HuH-7.5 (cell line): ENCODE measurements at places on chromosomes 11 and 22.

DNA sequence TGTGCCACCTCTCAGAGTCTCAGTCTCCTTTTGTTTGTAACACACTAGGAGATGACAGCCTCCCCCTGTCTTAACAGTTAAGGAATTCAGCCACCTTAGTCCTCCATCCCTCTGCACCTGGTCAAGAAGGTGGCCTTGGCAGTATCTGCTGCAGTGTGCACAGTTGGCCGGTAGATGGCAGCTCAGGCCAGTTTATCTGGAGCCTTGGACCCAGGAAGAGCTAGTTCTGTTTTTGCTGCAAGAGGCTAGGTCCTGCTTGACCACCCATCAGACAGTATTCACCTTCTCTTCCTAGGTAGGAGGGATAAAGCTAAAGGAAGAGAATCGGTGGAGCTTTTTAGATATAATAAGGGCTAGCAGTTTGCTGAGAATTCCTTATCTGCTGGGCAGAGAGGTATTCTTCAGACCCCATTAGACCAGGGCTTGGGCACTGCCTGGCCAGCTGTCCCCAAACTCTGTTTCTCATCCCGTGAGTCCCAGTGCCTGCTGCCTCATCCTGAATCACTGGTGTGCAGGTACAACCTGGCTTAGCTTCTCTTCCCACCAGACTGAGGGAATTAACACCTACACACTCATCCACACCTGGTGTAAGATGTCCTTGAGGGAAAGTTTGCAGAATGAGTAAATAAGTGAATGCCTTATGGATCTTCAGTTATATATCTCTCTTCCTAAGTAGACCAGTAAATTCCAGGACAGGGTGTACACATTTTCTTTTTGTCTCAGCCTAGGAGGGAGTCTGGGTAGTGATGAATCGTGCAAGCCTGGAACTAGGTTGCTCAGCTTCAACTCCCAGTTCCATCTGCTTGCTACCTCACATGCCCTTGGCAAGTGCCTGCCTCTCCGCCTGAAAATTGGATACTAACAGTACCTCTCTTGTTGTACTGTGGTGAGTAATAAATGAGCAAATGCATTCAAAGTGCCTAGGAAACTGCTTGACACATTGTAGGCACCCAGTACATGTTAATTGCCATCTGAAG is 70.8 kb upstream of the NARS2 start:
- DNase-seq: peak; percentile 60

DNA sequence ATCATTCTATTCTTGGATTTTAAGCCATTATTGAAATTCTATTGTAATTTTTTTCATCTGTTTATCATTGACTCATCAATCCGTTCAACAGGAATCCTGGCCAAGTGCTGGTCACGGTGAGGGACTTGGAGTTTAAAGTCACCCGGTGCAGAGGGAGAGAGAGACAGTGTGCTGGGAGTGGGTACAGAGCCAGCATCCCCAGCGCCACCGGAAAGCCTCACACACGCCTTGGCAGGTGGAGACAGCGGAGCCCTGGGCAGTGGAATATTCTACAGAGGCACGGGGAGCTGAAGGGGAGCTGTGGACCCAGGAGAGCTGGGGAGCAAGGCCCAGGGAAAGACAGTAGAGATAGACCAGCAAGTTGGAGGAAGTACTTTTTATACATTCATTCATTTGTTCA is 787.6 kb downstream of the BRD1 start:
- no peak for DNase-seq

DNA sequence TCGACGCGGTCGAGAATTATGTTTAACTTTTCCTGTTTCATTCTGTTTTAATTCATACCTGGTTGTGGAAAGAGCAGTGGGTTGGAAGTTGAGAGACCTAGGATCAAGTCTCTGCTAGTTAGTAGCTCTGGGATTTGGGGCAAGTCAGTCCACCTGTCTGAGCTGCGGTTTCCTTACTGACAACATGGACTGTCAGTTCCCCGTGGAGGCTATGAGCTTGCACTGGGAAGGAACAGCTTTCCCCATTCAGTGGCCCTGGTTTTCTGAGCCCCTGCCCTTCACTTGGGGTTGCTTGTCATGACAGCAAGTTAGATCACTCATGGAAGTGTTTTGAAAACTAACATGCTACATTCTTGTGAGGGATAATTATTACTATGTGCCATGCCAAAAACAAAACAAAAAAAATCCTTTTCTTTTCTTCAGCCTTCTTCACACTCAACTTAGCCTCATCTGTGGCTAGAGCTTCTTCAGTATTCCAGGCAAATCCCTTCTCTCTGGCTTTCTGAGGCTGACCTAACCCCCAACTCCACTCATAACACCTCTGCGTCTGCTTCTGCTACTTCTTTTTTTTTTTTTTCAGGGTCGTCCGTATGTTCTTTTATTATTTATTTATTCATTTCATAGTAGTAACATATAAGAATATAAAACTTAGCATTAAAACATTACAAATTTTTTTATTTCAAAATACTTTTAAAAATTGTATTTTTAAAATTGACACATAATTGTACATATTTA is 43.0 kb upstream of the ZBED5 start:
- no peak for DNase-seq

DNA sequence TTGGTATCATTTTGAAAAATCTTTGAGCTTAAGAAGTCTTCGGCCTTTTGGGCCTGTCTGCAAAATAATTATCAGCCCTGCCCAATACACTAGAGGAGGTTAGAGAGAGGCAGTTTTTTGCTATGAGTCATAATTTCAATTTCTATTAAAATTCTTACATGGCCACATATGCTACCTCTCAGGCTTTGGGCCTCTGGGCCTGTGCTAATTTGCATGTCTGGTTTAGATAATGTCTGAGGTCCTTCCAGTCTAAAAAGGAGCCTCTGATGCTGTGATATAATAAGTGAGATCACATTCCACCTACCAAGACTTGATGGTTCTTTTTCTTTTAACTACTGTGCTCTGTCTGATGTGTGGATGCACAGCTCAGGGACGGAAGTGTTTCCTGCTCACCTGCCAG is 70.8 kb downstream of the KCNJ1 start:
- DNase-seq: no peak

- DNase-seq: no peak
Observed at GRCh38 chr11:128133501-128133900, 453.9 kb downstream of the ETS1 start.

GRCh38 chr11:110435780-110436717 is 6.3 kb downstream of the FDX1 start:
- DNase-seq: no peak

GRCh38 chr11:8532475-8532874 is 61.6 kb downstream of the STK33 start:
- DNase-seq: no peak

GRCh38 chr11:17314232-17314547 is 37.4 kb upstream of the NCR3LG1 start:
- no peak for DNase-seq

GRCh38 chr11:7473717-7474116 is 11.6 kb upstream of the OLFML1 start:
- no peak for DNase-seq

DNA sequence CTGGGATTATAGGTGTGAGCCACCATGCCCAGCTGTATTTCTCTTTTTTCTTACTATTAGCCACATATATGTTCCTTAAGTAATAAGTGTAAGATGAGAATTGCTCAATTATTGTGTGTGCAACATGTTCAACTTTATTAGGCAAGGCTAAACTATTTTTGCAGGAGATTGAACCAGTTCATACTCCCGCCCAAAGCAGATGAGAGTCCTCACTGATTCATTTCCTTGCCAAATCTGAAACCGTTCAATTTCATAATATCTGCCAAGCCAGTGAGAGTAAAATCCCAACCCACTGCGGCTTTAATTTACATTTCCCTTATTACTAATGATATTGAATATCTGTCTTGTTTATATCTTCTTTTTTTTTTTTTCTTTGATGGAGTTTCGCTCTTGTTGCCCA is 48.4 kb downstream of the KCNJ4 start:
- DNase-seq: no peak

DNA sequence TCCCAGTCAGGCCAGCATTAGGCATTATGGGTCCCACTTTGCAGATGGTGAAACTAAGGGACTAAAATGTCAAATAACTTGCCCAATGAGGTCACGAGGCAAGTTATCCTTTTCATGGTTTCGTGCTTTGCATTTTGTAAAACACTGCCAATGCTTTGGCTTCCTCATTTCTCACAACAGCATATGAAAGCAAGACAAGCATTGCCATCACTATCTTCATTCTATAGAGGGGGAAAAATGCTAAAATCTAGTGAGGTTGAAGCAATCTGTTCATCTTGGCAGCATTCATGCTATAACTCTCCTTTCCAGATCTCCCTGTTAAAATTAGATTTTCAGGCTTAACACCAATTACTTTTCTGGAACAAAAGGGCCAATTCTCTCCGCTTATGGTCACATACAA is 14.8 kb downstream of the FAM181B start:
- DNase-seq: no peak
